ENCODE measurements at places on chromosomes 6 and 20.

DNA sequence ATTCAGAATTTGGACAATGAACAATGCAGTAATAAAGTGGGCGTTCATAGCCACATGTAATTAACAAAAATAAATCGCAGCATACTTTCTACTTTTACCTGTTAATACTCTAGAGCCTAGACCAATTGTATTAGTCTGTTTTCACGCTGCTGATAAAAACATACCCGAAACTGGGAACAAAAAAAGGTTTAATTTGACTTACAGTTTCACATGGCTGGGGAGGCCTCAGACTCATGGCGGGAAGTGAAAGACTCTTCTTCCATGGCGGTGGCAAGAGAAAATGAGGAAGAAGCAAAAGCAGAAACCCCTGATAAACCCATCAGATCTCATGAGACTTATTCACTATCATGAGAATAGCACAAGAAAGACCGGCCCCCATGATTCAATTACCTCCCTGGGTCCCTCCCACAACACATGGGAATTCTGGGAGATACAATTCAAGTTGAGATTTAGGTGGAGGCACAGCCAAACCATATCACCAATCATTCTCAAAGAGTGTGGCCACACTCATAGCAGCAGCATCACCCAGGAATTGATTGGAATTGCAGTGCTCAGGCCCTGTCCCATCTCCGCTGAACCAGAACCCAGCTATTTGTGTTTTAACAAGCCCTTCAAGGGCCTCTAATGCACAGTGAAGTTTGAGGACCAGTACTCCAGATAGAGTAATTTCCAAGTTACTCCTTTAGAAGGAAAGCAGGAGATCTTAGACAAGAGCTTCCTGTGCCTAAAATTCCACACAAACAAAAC lies 650.0 kb downstream of the KIF16B start:
- no peak for DNase-seq

DNA sequence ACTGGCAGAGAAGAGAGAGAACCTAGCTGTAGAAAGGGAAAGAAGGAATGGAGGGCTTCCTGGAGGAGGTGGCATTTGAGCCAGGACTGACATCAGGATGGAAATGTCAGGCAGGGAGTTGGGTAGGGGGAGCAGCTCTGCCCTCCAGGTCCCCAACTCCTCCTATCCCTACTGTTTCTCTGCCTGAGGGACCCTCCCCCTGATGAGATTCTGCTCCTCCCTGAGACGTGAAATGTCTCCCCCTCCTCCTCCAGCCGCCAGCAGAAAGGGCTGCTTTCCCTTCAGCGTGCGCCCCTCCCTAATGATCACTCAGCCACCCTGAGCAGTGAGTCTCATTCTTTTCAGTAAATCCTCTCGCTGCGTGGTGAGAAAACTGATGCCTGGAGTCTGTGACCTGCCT lies 40.6 kb downstream of the HLA-DPB1 start:
- no peak for DNase-seq

- DNase-seq, result peak; percentile 23
Measured at GRCh38 chr6:147522597-147522996, 14.1 kb downstream of the SAMD5 start.

DNA sequence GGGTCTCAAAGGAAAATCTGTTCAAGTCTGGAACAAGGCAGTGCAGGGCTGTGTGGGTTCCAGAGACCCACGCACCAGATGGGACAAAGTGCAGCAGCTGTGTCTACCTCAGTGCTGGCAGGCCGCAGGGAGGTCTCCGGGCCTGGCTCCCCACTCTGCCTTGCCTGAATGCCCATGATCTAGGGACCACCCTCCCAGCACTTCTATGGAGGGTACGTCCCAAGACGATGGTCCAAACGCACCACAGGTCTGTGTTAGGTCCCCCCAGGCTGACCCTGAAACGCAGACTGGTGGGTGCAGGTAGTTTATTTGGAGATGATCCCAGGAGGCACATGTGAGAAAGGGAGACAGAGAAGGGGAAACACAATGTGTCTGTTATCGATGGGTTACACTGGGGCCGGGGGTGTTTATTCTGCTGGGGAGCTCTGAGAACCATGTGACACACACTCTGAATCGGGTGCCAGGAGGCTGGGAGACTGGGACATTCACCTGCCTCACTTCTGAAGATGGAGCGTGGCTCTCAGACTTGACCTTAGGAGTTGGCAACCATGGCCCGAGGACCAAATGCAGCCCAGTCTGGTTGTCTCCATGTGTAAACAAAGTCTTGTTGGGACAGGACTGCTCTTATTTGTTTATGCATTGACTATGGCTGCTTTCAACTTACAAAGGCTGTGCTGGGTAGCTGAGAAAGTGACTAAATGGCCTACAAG lies 21.7 kb downstream of the CST9L start:
- no peak for DNase-seq

GRCh38 chr6:133697185-133697584 lies 191.7 kb upstream of the TCF21 start:
- DNase-seq, result no peak

- no peak for DNase-seq
Measured at GRCh38 chr6:103784117-103784516, 1075.6 kb downstream of the HACE1 start.

DNA sequence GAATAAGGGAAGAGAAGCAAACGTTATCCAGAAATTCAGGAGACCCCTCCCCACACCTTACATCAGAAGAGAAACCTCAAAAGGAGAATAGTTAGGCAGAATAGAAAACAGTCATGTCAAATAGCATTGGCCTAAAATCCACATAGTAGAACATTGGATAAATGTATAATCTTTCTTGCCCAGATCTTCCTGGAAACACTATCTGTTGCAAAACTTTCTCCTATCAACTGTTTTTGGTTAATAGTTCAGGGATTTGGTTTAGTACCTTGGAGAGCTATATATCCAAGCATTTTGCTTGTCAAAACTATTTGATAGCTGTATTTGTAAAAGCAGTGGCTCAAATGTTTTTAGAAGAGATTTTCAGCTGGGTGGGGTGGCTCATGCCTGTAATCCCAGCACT lies 74.3 kb upstream of the PHACTR2 start:
- DNase-seq, result no peak

Data from fibroblast of skin of abdomen (primary cell).